ENCODE measurements at places on chromosomes 2 and 18.
A peak's percentile ranks its signal among the peaks of the same experiment; 100 is the strongest.

- DNase-seq = peak; percentile 38
These were observed 3.5 kb upstream of the RHOB start for GRCh38 chr2:20443276-20443920.

DNA sequence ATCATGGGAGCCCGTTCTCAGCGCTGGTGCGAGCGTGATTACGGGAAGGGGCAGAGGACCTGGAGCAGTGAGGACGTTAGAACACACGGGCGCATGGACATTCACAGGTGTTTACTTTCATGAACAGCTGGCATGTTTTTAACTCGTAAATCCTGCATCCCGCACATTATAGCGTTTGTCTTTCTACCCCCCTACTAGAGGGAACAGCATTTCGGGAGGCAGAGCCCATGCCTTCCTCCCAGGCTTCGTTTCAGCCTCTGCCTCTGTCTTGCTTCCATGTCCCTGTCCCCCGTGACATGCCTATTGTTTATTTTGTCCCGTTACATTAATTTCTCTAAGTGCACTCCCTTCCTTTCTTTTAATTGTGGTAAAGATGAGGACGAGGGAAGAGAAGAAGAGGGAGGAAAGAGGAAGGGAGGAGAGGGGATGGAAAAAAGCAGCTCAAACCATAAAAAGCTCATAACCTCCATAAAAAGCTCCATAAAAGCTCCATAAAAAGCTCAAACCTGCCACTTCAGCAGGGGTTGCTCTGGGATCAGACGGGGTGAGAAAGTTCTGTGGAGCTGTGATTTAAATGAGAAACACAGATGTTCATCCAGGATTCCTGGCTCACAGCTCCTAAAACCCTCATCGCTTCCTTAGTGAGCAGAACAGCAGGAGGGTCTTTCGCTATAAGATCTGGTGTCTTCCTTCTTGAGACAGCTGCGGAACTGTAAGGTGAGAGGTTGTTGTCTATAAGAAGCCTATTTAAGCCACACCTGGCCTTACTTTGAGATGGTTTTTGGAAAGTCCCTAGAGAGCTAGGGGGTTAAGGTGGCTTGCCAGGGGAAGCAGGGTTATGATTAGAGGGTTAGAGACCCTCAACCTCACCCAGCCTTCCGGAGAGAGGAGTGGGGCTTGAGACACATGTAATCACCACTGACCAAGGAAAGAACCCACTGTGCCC is 66.6 kb upstream of the SNTG2 start:
- DNase-seq = no peak

GRCh38 chr18:26230497-26230896 is 4.3 kb downstream of the TAF4B start:
- no peak for DNase-seq

- DNase-seq = no peak
These were observed 113.7 kb downstream of the GATA6 start for GRCh38 chr18:22283116-22283395.

DNA sequence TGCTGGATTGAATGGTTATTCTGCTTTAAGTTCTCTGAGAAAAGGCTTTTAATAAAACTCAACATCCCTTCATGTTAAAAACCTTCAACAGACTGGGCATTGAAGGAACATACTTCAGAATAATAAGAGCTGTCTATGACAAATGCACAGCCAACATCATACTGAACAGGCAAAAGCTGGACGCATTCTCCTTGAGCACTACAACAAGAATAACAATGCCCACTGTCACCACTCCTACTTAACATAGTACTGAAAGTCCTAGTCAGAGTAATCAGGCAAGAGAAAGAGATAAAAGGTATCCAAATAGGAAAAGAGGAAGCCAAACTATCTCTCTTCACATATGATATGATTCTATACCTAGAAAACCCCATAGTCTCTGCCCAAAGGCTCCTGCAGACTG is 641.4 kb downstream of the IRS1 start:
- DNase-seq = no peak

DNA sequence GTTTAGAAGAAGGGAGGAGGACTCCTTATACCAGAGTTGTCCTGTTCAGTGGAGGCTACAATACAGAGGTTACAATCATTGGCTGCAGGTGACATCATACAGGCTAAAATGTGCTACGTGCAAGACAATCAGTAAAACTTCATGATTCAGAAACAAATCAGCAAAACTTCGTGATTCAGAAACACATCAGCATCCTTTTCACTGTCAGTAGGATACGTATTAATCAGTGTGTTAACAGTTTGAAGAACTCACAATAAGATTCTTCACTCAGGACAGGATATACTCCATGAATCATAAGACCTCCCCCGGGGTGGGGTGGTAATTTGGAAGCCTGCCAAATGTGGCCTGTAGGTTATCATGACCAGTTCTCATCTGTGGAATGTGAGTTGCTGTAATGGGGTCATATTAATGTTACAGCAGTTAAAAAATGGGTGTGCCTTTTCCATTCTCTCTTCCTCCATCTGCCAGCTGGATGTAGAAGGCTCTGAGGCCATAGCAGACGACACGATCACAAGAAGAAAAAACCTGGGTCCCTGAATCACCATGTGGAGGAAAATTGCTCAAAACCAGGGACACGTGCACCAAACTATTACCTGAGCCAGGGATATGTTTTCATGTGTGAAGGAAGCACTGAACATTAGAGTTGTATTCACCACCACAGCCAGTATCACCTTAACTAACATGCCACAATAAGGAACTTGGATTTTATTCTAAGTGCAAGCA is 134.8 kb upstream of the CREB1 start:
- DNase-seq = no peak

GRCh38 chr2:144832048-144832447 is 312.1 kb upstream of the ZEB2 start:
- DNase-seq = no peak

DNA sequence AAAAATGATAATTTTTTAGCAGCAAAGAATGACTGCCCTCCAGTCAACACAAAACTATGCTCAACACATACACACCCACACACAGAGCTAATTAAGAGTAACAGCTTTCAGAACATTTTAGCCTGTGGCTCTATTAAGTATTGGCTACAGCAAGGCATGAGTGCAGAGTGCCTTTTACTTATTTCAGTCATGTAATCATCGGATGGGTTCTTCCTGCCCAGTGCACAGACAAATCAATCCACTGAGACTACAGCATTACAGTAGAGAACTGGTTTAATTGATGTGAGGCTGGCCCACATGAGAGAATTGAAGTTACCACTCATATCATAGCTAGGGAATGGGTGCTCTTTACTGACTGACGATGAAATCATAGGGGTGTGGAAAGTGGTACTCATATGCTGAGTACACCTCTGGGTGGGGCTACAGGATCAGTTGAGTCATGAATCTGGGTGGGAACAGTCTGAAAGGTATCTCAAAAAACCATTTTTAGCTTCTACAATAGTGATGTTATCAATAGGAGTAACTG is 241.0 kb downstream of the FSIP2 start:
- no peak for DNase-seq

- DNase-seq = no peak
These were observed 218.3 kb upstream of the FBXO11 start for GRCh38 chr2:48124592-48124991.

- DNase-seq = no peak
These were observed at the start of gene GRB14 for GRCh38 chr2:164620873-164621763. Gene GRB14, minus strand, starts transcription at chr2:164621482. Its CDS starts 173 bp downstream, at chr2:164621309.

DNA sequence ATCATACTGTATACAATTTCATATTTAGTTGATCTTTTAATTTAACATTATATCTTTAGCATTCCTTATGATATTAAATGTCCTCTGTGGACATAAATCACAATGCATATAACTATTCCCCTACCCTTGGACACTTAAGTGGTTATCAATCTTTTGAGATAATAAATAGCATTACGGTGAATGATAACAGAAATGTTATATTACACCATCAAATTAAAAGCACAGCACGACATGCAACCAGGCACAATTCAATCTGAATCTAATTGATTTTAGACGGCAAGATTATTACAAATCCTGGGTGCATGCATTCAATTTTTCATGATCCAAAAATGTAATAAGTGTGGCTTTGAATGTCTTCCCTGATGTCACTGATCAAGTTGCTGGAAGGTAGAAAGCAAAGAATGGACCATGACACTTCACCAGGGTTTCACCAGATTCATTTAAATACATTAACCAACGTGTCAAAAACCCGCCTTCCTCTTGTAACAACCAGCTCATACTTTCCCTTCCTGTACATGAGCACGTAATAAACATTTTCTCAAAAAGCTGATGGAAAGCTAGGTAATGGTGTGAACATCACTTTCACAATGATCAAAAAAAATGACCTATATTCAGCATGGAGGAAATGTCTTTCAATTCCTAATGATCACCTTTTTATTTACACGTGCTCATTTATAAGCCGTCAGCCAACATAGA is 513.7 kb upstream of the ID2 start:
- no peak for DNase-seq

- no peak for DNase-seq
These were observed 1.4 kb downstream of the COL3A1 start for GRCh38 chr2:188975497-188976102.

- DNase-seq = no peak
These were observed 77.5 kb downstream of the NDUFA10 start for GRCh38 chr2:239947729-239948045.

DNA sequence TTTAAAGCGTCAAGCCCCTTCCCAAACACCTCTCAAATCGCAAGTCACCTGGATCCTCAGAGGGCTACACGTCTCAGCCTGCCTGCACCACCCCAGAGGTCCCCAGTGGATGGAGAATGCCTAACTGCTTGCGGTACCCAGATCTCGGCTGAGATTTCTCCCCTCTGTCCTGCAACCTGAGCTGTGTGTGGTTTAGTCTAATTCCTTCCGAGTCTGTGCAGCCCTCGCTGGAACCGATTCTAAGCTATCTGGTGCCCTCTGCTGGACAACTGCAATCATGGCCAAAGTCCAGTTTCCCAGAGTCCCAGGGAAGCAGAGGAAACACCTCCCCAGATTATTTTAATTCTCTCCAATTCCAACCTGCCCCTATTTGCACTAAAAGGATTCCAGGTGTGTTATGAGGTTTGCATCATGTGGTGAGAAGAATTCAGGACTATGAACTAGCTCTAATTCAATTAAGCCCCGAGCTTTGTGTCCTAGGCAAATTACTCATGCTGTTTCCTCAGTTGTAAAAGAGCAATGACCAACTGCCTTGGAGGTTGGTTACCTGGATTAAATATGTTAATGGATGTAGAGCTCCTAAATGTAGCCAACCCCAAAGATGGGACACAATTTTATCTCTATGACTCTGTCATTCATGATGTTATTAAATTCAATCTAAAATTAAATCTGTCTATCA is 276.1 kb upstream of the NCKAP5 start:
- DNase-seq = peak; percentile 29

Data from NCI-H187 (cell line).